ENCODE measurements at places on chromosomes 6 and 20.

DNA sequence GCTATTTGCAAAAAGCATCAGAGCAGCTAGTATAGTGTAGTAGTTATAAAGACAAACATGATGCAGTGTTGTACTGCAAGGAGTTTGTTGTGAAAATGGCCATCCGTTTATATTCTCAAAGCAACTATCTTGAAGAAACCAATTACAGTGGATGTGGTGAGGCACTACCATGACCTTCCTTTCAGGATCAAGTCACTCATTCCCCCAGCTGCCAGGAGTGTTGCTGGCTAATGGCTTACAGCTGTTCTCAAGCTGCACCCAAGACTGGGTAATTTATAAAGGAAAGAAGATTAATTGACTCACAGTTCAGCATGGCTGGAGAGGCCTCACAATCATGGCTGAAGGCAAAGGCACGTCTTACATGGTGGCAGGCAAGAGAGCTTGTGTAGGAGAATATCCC, 29.0 kb downstream of the ADGRF4 start:
- ATAC-seq = no peak

GRCh38 chr6:168221000-168221399, 98.6 kb downstream of the DACT2 start:
- no peak for ATAC-seq

- no peak for ATAC-seq
These were observed 8.0 kb downstream of the ECT2L start for GRCh38 chr6:138803861-138804260.

DNA sequence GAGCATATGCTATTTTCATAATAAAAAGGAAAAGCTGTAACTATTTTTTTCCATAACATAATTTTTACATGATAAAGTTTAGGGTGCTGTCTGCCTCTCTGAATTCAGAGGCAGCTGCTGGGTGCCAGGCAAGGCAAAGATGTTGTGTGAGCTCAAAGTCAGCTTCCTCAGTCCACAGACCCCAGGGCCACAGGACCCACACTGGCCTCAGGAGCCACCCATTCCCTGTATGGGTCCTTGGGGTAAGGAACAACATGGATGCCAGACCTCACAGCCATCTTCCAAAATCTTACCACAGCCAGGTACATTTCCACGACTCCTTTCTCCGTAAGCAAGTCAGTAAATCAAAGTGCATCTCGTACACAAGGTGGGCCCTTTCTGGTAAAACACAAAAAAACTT, 16.4 kb upstream of the MAFB start:
- ATAC-seq = no peak

DNA sequence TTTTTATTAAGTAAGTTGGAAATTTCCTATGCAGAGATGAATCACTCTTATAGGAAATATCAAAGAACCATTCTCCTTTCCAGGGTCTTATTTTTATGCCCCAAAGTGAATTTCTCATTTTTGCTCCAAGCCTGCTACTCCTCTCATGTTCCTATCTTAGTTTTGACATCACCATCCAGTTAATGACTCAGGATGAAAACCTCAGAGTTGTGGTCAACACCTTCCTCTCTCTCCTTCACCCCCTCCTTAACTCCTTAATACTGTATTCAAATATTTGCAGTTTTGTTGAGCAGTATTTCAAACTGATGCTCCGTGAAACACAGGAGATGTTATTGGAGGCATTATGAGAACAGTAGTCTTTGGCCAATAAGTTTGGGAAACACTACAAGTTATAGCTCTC, 64.1 kb downstream of the NRN1 start:
- no peak for ATAC-seq

All from activated CD4-positive, CD25-positive, alpha-beta regulatory T cell treated with anti-CD3 and anti-CD28 coated beads, Interleukin-2, amount 50 U/mL, for 24 hours (primary cell).